ENCODE measurements at places on chromosomes 2 and 18.

DNA sequence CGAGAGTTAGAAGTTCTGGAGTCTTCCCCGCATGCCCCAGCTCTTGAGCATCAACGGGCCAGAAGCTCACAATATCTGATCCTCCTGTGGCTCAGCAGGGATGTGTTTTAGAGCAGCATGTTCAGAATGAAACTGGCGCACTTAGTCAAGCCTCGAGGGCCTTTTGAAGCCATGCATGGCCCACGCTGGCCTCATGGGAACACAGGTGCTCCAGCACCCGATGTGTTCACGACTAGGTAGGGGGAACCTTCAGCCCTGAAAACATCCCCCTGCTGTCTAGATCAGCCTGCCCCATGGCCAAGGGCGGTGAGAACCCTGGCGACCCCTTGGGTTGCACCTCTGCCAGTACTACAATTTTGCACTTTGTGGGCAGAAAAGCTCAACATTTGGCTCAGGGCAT lies 32.8 kb downstream of the MSH6 start:
- DNase-seq, result no peak

DNA sequence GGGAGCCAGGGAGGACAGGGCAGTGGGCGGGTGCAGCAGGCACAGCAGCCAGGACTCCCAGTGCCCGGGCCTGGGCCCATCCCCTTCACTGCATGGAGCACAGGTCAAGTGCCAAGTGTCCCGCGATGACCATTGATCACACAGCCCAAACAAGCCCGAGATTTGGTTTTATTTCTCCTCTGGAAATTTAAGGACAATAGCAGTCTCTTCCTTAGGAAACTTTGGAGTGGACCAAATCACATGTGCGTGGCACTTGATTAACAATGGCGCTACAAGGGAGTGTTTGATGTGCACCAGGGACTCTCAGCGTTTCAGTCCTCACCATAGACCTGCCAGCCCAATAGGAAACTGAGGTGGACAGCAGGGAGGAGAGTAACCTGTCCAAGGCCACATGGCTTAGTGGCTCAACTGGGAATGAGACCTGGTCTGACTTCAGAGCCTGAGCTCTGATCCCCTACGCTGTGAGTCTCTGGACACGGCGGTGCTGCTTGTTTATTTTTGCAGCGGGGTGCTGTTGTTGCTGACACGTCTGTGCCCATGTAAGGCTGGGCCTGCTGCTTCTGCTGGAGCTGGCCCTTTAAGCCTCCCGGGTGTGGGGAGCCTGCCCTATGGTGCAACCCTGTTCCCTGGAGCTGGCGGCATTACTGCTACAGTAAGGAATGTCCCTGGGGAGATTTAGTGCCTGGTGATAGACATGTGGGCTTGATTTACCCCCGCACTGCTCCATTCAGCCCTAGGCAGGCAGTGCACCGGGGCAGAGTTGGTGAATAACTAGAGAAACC lies 194.2 kb downstream of the INHBB start:
- no peak for DNase-seq

DNA sequence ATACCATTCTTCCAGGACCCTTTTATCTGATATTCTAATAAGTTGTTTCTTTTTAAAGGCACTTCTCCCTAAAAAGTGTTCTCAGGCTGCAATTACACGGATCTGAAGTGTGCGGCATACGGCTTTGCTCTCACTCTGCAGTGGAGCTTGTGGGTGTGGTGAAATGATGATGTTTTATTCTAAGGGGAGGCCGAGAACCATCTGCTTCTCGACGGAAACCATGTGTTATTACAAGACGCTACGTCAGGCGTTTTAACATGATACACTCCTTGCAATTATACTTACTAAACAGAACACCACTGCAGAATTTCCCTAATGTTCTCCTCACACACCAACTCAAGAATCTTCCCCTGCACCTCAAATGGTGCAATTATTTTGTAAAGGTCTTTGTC lies 34.9 kb upstream of the CTDP1 start:
- DNase-seq, result no peak

GRCh38 chr2:68799140-68800026 lies 64.8 kb downstream of the ARHGAP25 start:
- no peak for DNase-seq

All from activated gamma-delta T cell treated with anti-CD3 and anti-CD28 coated beads, Interleukin-2, amount 50 U/mL, for 16 hours (primary cell).